AG04449 (cell line): ENCODE measurements at places on chromosomes 2 and 18.

DNA sequence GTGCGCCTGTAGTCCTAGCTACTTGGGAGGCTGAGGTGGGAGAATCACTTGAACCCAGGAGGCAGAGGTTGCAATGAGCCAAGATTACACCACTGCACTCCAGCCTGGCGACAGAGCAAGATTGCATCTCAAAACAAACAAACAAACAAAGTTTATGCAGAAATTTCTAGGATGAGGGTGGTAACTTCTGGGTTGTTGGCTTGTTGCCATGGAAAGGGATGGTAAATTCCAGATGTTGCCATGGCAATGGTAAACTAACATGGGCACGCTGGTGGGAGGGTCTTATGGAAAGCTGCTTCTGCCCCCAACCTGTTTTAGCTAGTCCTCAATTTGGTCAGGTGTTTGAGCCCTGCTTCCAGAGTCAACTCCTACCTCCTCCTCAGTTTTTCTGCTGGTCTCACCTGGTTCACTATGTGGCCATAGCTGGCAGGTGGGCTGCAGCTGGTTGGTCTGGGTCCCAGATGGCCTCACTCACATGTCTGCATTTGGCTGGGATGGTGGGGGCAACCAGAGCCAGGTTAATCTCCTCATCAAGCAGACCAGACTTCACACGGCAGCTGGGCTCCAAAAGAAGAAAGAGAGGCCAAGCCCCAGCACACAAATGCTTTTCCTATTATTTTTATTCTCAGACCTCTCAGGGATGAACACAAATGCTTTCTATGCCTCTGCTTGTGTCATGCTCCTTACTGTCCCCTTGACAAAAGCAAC, 26.6 kb upstream of the TEX44 start:
- no peak for DNase-seq

DNA sequence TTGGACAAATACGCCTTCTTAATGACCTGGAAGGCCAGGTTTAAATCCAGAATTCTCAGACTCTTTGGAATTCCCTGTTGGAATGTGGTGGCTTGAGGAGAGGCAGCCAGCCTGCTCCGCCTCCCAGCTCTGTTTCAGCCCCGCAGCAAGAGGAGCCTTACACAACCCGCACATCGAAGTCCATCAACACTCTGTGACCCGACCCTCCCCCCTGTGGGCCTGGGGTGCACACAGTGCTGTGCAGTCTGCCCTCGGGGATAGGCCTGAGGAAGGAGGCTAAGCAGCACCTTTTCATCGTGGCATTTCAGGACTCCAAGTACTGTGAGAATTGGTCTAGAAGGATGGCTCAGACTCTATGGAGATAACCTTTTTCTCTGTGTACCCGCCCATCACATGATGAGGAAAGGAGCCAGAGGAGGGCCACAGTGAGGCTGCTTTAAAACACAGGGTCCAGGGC, 73.7 kb downstream of the GREB1L start:
- no peak for DNase-seq

DNA sequence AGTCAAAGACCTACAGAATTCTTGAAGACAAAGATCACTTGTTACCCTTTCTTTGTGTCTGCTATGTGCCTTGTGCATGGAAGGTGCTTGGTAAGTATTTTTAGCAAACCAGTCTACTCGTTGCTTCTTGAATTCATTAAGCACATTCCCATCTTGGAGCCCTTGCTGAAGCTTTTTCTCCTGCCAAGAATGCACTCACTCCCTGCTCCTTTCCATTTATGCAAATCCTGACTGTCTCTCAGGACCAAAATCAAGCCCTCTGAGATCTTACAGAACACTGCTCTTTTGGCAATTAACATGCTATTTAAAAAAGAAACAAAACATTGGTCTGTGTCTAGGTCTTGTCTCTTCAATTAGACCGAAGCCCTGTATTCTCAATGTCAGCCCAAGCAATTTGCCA, 75.8 kb downstream of the CLHC1 start:
- no peak for DNase-seq

GRCh38 chr2:229342376-229342775, 71.3 kb upstream of the PID1 start:
- no peak for DNase-seq

DNA sequence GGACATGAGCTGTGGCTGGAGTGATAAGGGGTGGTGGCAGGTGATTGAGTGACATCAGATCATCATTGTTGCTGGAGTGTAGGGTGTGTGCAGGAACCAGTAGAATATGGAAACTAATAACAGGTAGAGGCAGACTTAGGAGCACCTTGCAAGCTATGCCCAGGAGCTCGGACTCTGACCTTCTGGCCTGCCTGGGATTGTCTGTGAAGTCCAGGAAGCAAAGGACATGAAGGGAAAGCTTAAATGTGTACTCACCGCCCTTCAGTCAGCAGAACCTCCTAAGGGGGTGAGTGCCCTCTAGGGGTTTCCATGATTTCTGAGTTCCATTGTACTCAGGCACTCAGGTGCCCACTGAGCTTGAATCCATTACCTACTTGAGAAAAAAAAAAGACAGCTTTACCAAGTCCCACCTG, 104.2 kb downstream of the CRIM1 start:
- DNase-seq, result no peak

- no peak for DNase-seq
Observed at GRCh38 chr2:175580652-175581051, 399.1 kb upstream of the ATP5MC3 start.
